Brain microvascular endothelial cell (primary cell): ENCODE measurements at places on chromosomes 2 and 18.

GRCh38 chr2:123670286-123670685, 354.8 kb upstream of the CNTNAP5 start:
- no peak for DNase-seq

DNA sequence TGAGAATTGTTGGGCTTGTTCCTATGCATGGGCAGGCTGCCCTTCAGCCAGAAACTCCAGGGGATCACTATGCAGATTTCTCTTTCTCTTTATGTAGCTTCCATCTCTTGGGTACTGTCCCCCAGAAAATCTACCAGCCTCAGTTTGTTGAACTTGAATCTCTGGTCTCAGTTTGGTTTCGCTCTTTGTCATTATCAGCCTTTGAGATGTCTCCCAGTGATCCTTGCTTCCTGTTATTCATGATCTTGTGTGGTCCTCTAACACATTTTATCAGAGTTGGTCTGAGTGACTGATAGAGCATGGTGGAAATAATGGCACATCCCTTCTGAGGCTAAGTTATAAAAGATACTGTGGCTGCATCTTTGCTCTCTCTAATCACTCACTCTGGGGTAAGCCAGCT, 7.8 kb downstream of the TMEM87B start:
- no peak for DNase-seq

- DNase-seq = peak; percentile 85
These were observed 142.7 kb upstream of the FOSL2 start for GRCh38 chr2:28250006-28250405.

- DNase-seq = peak; percentile 59
These were observed 423 bp upstream of the TTC27 start for GRCh38 chr2:32627441-32627813.

- DNase-seq = no peak
These were observed 403.2 kb upstream of the MYT1L start for GRCh38 chr2:2734308-2734707.

- DNase-seq = no peak
These were observed 3.5 kb downstream of the YWHAQ start for GRCh38 chr2:9627310-9627709.

DNA sequence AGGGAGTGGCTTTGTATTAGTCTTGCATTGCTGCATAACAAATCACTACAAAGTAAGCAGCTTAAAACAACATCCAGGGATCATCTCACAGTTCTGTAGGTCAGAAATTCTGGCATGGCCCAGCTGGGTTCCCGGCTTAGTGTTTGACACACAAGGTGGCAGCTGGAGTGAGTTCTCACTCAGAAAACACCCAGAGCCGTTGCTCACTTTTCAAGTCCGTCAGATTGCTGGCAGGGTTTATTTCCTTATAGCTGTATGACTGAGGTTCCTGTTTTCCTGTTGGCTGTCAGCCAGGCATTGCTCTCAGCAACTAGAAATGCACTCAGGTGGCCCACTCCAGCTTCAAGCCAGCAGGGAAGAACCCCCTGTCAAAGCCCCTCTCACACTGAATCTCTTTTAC, 324.1 kb downstream of the CCDC178 start:
- DNase-seq = no peak

DNA sequence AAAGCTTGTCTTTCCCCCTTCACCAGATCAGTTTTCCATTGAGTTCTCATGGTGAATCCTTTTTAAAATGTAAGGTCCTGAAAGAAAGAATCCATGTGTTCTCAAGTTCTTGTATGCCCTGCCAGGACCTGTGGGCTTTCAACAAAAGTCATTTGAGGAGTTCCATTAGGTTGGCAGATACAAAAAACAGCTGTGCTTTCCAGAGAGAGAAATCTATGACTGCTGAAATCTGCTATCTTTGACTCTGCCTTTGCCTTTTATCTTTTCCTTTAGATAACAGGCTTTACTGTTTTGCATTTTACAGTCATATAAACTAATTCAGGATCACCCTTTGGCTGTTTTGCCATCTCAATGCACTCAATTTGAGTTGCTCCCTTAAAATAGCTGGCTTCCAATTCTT, 59.7 kb downstream of the CXCR4 start:
- no peak for DNase-seq

DNA sequence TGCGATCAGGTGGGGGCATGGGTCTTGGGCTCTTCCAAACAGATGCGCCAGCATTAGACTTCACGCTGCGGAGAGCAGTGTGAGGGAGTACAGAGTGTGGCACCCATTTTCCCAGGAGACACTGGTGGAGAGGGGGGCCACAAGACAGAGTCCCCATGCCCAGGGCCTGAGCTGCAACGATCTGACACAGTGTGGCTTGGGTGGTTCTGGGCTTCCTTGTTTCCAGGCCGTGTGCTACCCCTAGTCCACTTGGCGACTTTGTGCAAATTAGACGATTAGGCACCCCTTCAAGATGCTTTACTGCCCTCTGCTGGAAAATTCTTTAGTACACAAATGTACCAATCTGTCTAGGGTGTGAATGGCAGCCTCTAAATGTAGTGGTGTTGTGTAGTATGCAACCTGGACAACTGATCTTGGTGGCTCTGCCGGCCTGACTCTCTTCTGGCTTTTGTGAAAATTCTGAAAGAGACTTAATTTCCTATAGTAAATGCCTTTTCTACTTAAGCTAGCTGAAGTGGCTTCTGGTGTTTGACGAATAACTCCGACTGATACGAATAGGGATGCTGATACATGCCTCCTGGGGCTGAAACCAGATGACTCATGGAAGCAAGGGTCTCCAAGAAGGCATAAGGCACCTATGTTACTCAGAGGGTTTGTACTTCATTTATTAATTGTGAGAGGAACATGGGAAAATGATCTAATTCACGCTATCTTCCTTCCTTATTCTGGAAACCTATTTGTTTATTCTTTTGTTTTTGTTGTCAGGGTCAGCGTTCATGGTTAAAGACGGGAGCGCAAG, 92.3 kb upstream of the SMAD2 start:
- DNase-seq = peak; percentile 32

DNA sequence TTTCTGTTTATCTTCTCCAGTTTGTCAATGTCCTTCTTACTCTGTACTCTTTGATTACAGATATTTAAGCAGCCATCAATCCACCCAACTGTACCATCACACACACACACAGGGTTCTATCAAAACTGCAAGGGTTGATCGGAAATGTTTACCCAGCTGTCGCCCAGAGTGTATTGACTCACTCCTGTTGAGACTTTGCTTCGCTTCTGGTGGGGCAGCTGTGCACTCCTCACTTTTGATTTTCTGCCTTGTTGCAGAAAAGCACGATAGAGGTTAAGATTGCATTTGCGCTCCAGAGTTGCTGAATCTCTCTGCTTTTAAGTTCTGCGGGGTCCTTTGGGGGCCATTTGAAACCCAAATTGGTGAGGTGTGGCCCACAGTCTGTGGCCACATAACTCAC, 216.2 kb downstream of the SETBP1 start:
- no peak for DNase-seq

- DNase-seq = no peak
These were observed 81.4 kb downstream of the BCL11A start for GRCh38 chr2:60472041-60472440.

- DNase-seq = no peak
These were observed 37.7 kb downstream of the COBLL1 start for GRCh38 chr2:164803776-164804466.
